ENCODE measurements at places on chromosomes 3 and 15.
A peak's percentile ranks its signal among the peaks of the same experiment; 100 is the strongest.

- DNase-seq = no peak
Observed at GRCh38 chr3:151410891-151411559, 26.5 kb upstream of the P2RY12 start.

DNA sequence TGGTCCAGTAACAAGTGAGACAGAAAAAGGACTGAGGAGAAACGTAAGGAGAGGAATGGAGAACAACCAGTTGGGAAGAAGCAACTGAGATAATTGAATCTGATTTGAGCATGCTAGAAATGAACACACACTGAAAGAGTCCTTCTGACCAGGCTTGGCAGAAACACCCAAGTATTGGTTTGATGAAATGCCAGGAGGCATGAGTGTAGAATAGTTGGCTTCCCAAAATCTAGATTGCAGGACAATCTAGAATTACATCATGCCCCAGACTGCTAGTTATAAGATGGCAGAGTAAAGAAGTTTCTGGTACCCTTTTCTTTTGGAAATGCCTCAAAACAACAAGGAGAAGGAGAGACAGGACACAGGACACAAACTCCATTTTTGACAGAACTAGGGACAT, 189.7 kb upstream of the STT3B start:
- no peak for DNase-seq

GRCh38 chr15:100515758-100516157, 13.0 kb downstream of the CERS3 start:
- DNase-seq = no peak

DNA sequence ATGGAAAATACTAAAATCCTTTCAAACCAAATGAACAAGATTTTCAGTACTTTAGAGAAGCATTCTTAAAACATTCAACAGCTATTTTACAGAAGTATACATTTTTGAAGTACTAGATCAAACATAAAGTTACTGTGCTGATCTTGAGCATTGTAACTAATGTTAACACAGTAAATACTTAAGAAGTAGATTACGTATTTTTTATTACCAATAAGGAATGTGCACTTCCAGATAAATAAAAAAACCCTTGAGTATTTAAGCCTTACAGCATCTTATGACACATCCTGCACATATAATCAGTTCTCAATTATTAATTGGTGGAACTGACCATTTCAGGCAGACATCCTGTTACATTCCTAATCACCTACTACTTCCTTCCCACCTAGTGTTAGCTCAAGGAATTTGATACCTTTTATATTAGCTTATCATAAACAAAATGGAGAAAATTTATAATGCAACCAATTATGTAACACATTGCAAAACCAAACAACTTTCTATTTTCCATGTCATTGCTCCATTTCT, 32.8 kb downstream of the COPS2 start:
- DNase-seq = no peak

- DNase-seq = no peak
Observed at GRCh38 chr3:64039981-64040733, 16.9 kb upstream of the PSMD6 start.

DNA sequence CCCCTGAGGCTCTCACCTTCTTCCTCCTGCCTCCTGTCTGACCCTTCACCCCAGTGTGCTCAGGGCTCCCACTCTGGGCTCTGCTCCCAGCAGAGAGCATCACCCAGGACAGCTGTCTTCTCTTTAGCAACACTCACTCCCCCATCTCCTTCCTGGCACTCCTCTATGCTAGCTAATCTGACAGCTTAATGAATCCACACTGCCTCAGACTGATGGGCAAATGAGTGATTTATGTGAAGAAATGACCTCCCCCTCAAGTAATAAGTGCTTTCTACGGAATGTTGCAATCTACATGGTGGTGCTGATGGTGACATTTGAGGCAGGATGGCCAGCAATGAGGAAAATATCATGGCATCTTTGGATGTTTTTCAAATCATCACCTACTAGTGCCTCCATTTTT, 83.6 kb downstream of the LSM3 start:
- DNase-seq = no peak

GRCh38 chr3:39013289-39013688, 38.5 kb downstream of the SCN11A start:
- DNase-seq = peak; percentile 54

DNA sequence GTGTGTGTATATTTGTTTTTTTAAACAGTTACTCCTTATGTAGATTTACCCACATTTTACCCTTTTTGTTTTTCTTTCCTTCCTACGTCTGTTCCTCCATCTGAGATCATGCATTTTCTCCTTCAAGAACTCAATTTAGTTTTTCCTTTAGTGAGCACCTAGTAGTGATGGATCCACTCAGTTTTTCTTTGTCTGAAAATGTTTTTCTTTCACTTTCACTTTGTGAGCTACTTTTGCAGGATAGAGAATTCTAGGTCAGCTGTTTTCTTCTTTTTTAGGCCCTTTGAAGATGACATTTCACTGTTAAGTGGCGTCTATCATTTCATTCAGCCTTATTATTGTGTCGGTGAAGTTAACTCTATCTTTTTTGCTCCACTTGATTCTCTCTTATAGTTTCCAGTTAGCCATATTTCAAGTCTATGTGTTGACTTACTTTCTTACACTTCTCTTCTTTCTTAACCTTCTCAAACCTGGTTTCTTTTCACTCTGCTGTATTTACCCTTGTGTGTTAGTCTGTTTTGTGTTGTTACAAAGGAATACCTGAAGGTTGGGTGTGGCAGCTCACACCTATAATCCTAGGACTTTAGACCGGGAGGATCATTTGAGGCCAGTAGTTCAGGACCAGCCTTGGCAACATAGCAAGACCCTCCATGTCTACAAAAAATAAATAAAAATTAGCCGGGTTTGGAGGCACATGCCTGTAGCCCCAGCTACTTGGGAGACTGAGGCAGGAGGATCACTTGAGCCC, 55.8 kb downstream of the PRKCI start:
- no peak for DNase-seq

DNA sequence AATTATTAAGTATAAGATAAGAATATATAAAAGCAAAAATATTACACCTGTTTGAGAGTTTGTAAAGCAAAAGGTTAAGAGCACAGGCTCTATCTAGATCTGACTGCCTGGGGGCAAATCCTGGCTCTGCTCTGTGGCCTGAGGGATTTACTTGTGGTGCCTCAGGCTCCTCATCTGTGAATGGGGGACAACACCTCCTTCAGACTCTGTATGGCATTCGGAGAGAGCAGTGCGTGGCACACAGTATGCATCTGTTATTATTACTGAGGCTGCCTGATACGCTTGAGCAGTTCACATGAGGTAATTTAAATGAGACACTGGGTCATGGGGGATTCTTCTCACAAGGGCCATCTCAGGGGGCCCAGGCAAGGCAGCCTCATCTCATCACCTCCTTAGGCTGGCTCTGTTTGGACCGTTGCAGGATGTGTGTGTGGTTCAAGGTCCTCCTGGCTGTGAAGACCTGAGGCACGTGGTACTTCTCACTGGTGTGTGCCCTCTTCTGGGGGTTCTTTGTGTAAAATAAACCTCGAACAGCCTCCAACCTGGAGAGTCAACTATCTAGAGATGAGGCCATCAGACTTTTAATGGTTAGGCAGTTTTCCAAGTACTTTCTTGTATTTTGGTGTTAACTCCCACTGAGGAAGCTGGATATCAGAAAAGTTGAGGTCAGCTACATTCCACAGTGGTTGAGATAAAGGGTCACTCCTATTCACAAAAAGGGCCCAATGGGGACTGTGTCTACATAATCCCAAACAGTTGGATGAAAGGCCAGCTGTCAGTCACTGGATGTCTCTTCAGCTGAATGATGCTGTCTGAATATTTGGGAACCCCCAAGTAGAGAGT, 9.0 kb downstream of the GNB5 start:
- no peak for DNase-seq

- no peak for DNase-seq
Observed at GRCh38 chr3:25046911-25047771, 380.9 kb upstream of the RARB start.

- no peak for DNase-seq
Observed at GRCh38 chr15:87268675-87269074, 987.9 kb downstream of the NTRK3 start.

DNA sequence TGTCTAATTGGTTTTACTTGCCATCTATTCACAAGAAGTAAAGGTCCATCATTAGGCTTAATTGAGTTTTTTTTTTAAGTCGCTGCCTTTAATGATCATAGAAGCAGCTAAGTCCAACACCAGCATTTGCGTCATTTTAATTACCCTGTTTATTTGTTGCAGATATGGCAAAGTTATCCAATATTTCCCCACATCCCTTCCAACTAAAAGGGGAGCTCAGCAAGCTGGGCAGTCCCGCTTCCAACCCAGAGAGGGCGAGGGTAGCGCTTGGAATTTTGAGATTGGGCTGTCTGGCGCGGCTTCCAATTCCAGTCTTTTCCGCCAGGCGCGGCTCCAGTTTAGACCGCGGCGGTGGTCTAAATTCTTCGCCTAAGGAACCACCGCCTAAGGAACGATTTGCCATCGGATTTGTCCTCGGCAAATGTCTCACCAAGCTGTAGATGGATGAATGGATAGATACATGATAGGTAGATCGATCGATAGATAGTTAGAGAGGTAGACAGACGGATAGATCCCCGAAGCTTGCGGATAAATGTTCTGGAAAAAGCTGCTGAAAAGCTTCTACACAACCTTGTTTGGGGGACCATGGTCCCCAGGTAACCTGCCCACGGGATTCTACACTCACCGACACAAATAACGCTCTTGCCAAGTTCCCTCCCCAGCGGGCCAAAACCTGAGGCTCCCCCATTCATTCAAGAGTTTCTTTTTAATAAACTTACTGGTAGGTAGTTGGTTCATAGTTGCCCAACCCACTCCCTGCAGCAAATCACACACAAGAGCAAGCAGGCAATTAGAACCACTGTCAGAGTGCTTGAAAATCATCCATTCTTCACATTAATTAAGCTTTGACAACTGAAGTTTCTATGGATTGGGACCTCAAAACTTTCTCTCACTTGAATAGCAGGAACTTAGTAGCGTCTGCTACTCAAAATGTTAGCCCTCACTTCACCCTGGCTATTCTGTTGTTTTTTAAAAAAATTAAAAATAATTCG, 49.1 kb downstream of the ZIC4 start:
- DNase-seq = peak; percentile 83

GRCh38 chr3:57815036-57815435, 58.9 kb downstream of the SLMAP start:
- no peak for DNase-seq

DNA sequence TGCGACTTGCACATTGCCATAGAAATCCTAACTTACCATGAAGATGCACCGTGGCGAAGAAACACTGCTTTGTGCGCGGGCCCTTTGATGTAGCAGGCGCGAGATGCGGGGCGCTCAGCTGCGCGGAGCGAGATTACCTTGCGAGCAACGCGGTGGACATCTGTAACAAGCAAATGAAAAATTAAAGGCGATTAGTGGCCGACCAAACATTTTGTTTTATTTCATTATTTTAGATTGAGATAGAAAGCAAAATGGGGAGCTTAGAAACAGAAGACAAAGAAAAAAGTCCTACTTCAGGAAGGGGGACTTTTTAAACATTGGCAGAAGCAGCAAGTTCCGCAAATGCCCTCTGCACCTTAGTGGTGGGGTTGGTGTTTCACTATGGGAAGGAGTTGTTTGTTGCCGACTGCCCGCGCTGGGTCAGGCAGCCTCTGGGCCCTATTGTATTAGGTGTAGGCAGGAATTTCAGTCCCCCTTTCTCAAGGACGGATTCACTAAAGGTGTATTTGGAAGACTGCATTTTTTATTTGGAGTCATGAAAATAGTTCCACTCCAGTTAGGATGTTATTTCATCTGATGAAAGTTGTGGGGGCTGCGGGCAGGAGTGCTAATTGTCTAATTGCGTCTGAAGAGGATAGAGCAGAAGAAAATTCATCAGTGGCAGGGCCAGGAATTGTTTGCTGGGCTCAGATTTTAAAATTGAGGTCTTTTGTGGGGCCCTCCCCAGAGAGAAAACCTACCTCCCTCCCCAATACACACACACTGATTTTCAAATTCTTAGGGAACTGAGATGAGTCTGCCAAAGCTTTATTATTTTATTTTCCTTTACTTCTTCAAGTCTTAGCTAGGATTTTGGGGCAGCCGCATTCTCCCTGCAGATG, 17.4 kb downstream of the ZIC4 start:
- DNase-seq = peak; percentile 54

GRCh38 chr15:39887211-39887610, 32.9 kb downstream of the GPR176 start:
- DNase-seq = no peak

- no peak for DNase-seq
Observed at GRCh38 chr3:133488785-133489367, 84.6 kb upstream of the CDV3 start.

DNA sequence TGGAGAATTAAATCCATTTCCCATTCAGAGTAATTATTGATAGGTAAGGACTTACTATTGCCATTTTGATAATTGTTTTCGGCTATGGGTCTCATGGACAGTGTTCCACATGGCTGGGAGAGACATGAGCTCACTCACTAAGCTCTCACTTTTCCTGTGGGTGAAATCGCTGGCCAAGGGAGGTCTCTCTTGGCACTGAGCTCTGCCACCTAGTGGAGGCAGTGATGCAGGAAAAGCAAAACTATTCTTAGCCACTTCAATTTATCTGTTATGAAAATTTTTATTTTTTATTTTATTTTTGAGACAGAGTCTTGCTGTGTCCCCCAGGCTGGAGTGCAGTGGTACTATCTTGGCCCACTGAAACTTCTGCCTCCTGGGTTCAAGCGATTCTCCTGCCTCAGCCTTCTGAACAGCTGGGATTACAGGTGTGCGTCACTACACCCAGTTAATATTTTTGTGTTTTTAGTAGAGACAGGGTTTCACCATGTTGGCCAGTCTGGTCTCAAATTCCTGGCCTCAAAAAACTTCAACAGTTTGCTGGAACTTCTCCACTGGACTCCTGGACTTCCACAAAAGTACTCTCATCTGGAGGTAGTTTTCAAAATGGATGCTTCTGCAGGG, 4.7 kb upstream of the RNF13 start:
- peak; percentile 47 for DNase-seq

GRCh38 chr3:100185847-100186246, 71.5 kb upstream of the FILIP1L start:
- DNase-seq = no peak

DNA sequence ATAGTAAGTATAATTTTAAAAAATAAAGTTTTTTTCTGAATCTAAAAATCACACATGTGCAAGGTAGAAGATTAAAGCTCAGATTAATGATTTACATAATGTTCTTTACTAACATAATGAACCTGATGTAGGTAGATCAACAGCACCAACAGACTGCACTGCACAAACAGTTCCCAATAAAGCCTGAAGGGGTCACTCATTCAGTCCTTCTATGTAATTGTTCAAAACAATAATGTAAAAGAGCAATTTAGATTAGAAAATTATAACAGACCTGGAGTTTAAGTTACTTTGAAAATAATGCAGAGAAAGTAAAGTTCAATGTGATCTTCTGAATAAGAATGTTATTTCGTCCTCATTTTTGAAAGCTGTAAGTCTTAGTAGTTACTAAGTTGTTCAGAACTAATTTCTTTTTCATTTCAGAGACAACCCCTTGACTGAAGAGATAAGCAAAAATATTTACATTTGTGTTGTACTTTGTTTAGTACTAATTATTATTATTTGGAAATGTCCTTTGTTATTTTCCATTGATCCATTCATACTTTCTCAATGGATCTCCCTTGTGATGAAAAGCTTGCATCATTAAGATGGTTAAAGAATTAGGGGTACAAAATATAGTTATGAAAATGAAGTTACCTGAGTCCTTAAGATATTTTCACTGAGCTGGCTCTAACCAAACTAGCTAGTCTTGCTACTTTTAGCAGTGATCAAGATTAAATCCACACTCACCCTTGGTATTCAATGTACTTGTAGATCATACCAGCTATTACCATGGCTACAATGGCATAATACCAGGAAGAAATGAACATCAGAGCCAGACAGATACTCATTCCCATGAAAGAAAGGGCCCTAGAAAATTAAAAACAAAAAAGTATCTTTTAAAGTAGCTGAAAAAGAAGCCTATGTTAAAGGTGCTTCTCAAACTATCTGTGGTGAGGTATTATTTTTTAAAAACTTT, 16.8 kb downstream of the EMC4 start:
- DNase-seq = no peak
